ENCODE measurements at places on chromosomes 7 and 10.
A peak's percentile ranks its signal among the peaks of the same experiment; 100 is the strongest.

GRCh38 chr7:106553446-106553836 is 107.5 kb downstream of the CCDC71L start:
- no peak for DNase-seq

DNA sequence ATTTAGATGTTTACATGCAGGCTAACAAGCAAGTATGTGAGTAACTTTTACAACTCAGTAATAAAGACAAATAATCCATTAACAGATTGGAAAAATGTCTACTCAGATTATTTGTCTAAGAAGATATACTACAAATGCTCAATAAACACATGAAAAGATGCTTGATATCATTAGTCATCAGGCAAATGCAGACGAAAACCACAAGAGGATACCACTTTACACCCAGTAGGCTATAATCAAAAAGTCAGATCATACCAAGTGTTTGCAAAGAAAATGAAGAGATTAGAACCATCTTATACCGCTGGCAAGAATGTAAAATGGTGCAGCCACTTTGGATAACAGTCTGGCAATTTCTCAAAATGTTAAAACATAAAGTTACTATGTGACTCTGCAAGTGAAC is 84.1 kb downstream of the MALSU1 start:
- DNase-seq, result peak; percentile 72

- DNase-seq, result no peak
Measured at GRCh38 chr10:122484276-122485060, 23.1 kb downstream of the HTRA1 start.

DNA sequence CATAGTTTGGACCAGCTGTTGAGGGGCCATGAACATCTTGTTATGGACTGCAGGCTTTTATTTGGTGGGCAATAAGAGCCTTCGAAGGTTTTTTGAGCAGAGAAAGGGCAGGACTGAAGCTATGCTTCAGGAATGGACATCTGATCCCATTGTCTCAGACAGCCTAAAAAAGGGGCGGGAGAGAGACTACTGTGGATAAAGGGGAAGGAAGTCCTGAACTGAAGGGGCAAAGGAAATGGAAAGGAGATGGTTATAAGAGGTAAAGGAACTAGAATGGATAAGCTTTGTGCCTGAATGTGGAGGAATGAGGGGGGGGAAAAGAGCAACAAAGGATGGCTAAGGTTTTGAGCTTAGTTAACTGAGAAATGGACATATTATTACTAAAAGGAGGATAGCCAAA is 172.5 kb downstream of the SKAP2 start:
- DNase-seq, result no peak

- peak; percentile 39 for DNase-seq
Measured at GRCh38 chr10:133335246-133336117, 1.2 kb downstream of the CALY start.

- no peak for DNase-seq
Measured at GRCh38 chr7:114574384-114574783, 159.8 kb downstream of the FOXP2 start.

DNA sequence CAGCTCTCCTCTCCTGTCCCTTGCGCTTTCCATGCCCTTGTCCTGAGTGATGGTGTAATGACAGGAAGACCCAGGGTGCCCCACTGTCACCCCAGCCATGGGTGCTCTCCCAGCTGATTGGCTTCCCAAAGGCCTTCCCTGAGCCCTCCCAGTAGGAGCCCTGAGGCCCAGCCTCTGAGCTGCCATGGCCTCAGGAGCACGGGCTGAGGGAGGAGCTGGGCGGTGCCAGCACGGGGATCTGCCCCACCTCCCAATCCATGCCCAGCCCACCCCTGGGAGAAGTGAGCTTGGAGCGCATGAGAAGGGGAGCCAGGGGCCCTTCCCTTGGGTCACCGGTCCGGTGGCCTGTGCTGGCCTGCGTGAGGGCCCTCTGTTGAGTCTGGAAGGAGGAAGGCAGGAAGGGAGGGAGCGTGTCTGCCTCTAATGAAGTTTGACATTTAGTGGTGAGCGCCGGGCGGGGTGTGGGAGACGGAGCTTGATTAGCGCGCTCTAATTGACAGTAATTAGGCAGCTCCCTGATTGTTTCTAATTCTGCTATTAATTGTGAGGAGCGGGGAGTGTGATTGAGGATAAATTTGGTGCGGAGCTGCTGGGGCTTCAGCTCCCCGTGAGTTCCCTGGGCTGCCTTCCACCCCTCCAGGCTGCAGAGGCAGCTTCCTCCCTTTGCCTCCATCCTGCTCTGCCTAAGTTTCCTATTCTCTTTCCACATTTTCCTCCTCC is 28.3 kb downstream of the GBX1 start:
- no peak for DNase-seq

GRCh38 chr10:79144351-79145173 is 75.8 kb downstream of the ZMIZ1 start:
- DNase-seq, result peak; percentile 64

DNA sequence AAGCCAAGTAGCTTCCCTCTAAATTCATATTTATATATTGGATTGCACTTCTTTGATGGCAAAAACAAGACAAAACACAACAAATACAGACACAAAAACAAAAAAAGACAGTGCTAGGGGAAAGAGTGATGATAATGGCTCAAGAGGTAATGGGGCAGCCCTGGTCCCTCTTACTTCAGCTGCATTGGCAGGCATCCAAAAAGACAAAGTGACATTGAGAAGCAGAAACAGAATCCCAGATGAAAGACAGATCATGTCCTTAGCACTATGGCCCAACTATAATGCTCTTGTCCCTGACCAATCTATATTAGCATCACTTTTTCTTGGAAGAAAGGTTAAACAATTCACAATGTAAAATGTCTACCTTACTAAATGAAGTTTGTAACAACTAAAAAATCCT is 76.2 kb downstream of the GPR85 start:
- DNase-seq, result no peak

- DNase-seq, result no peak
Measured at GRCh38 chr7:133497061-133497460, 244.2 kb downstream of the EXOC4 start.

DNA sequence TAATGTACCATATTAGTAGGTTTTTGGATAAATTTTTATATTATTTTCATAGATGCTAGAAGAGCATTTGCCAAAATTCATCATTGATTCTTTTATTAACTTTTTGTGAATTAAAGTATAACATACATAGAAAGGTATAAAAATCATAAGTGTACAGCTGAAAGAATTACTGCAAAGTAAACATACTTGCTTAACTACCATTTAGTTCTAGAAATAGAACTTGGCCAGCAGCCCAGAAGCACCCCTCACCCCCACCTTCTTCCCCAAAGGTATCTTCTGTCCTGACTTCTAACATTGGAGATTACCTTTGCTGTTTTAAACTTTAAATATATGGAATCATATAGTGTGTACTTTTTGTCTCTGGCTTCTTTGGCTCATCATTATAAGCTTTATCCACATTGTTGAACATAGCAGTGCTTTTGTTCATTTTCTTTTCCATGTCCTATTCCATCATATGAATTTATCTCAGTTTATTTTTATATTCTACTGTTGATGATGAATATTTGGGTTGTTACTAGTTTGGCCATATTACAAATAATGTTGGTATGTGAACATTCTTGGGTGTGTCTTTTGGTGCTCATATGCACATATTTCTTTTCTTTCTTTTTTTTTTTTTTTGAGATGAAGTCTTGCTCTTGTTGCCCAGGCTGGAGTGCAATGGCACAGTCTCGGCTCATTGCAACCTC is 142.8 kb downstream of the ADK start:
- peak; percentile 93 for DNase-seq

GRCh38 chr10:4242561-4243035 is 457.6 kb upstream of the KLF6 start:
- DNase-seq, result peak; percentile 93

DNA sequence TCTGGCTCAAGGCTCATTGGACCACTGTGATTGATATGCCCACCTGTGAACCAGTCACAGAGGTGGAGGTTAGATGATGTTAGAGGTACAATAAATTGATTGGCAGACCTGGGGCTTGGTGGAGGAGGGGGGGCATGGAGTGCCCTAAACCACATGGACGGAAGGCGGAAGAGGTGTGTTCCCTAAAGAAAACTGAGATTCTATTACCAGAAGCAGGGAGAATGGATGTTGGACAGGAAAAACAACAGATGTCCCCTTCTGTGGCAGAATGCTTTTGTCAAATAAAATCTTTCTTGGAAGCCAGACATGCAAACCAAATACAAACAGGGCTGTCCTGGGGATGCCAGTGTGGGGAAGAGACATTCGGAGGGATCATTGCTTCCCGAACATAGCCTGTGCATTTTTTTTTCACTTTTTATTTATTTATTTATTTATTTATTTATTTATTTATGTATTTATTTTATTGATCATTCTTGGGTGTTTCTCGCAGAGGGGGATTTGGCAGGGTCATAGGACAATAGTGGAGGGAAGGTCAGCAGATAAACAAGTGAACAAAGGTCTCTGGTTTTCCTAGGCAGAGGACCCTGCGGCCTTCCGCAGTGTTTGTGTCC is 433.9 kb downstream of the RPS24 start:
- no peak for DNase-seq

GRCh38 chr7:27952456-27953285 is 212.7 kb downstream of the TAX1BP1 start:
- DNase-seq, result peak; percentile 41

DNA sequence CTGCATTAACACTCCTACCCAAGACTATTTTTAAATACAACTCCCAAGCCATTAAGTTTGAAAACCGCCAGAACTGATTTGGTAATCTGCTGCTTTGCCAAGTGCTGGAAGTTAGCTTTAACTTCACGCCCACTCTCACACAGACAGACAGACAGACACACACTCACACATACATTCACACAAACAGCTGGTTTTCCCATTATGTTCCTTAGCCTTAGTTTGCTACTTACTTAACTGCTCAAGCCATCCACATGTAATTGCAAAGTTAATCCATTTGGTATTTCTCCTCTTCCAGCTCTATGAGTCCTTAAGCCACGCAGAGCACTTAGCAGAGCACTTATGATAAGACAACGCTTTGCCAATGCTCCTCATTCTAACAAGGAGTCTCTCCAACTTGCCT is 8.3 kb downstream of the COBL start:
- DNase-seq, result no peak

DNA sequence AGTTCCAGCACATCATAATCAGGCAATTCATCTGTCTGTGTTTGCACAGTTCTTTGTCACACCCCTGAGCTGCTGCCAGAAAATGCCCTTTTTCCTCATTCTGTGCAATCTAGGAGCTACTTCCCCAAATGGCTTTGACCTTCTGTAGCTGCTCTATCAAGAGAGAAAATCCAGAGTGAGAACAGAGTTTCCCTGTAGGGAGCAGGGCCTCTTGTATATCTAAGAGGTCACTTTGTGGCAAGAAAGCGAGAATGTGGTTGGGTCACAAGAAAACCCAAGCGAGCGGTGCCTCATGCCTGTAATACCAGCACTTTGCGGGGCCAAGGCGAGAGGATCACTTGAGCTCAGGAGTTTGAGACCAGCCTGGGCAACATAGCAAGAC is 24.3 kb downstream of the SLC29A3 start:
- no peak for DNase-seq
